ENCODE measurements at places on chromosomes 16 and 17.

DNA sequence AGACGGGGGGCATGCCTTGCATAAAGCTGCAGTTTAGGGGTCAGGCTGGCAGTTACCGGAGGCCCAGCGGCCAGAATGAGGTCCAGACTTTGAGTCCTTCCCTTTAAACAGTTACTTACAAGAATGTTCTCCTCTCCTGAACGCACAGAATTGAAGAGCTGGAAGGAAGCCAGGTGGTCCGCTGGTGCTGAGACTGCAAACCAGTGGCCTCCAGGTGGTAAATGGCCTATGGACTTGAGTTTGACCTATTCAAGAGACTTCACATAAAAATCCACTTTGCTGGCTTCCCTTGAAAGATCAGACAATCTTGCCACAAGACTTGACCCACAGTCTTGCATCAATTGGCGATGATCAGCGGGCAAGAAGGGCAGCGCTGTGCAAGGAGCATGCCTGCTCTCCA, 14.7 kb upstream of the SEZ6 start:
- no peak for DNase-seq

- DNase-seq, result no peak
Observed at GRCh38 chr17:75707079-75707571, 14.1 kb upstream of the ITGB4 start.

DNA sequence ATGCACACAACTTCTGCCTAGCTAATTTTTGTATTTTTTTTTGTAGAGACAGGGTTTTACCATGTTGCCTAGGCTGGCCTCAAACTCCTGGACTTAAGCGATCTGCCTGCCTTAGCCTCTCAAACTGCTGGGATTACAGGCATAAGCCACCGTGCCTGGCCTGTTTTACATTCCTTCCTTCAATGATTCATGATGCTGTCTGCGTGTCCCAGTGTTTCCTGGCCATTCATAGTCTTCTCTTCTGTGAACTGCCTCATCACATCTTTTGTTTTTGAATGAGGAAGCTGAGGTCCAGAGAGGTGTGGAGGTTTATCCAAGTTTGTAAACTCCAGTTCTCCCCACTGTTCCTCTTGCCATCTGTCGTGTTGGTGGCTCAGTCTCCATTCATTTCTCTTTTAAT, 64.5 kb upstream of the MED9 start:
- no peak for DNase-seq

DNA sequence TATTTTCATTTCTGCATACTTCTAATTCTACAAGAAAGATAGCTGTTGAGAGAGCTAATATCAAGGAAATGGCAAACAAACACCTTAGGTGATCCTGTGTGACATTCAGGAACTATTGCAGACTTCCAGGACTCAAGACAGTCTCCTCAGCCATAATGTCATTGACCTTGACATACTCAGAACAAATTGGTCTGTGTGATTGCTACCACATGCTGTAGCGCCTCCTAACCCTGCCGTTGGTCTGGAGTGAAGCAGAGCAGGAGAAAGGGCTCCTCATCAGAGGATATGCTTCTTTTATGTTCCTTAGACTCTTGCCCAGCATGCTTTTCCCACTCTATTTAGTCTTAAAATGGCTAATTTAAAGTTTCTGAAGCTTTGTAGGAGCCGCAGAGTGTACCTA, 194.2 kb upstream of the TBX2 start:
- no peak for DNase-seq

DNA sequence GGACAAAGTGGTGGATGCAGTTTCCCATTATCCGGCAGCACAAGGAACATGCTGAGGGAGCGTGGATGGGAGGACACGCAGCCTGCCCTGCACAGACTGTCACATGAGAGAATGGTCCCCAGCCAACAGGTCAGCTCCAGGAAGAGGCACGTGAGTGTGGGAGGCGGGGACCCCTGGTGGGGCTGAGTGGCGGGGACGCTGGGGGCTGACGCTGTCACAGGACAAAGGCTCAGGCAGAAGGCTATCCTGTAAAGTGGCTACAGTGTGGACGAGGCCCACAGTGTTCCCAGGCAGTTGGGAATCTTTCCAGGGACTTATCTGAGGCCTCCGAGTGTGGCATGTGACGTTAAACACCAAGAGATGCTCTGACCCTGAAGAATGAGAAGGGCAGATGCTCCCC, 30.4 kb downstream of the MBTPS1 start:
- DNase-seq, result no peak

- no peak for DNase-seq
Observed at GRCh38 chr16:10754941-10755340, 11.3 kb downstream of the NUBP1 start.

GRCh38 chr16:11251525-11252481, 4.2 kb downstream of the SOCS1 start:
- peak; percentile 88 for DNase-seq

- no peak for DNase-seq
Observed at GRCh38 chr16:83338941-83339340, 468.8 kb upstream of the HSBP1 start.

GRCh38 chr17:47846716-47847340, 4.1 kb downstream of the SP6 start:
- DNase-seq, result no peak

DNA sequence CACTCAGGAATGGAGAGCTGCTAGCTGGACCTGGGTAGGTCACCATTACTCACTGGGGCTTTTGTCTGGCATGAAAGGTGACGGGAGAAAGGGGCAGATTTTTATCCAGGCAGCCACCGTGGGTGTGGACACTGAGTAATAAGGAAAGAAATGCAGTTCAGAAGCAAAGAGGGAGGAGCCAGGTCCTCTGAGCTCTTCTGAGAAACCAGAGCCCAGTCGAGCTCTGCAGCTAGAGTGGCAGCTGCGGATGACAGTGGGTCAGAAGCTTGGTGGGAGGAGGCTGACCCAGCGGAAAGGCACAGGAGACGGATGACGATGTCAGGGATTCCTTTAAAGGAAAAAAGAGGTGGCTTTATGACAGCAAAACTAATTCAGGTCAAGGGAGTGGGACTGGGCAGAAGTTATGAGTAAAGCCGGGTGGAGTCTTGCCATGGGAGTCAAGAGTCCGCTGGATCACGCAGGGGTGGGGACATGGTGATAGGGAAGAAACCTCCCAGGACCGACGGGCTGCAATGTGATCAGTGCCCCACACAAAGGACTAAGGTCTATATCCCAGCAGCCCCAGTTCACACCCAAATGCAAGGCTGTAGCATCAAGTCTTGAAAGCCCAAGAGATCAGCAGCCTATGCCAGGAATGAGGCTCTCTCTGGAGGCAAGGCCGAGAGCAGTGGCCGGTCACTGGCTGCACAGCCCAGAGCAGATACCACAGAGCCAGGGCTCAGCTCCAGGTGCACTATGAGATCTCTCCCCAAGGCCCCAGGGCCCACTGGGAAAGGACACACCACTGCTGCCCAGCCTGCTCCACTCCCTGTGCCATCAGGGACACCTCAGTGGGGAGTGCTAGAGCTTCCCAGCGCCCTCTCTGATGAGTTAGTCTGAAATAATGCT, 6.3 kb upstream of the MNT start:
- DNase-seq, result no peak

GRCh38 chr16:79664407-79664806, 63.9 kb upstream of the MAF start:
- DNase-seq, result no peak

GRCh38 chr16:24670623-24671454, 58.6 kb upstream of the TNRC6A start:
- peak; percentile 17 for DNase-seq

DNA sequence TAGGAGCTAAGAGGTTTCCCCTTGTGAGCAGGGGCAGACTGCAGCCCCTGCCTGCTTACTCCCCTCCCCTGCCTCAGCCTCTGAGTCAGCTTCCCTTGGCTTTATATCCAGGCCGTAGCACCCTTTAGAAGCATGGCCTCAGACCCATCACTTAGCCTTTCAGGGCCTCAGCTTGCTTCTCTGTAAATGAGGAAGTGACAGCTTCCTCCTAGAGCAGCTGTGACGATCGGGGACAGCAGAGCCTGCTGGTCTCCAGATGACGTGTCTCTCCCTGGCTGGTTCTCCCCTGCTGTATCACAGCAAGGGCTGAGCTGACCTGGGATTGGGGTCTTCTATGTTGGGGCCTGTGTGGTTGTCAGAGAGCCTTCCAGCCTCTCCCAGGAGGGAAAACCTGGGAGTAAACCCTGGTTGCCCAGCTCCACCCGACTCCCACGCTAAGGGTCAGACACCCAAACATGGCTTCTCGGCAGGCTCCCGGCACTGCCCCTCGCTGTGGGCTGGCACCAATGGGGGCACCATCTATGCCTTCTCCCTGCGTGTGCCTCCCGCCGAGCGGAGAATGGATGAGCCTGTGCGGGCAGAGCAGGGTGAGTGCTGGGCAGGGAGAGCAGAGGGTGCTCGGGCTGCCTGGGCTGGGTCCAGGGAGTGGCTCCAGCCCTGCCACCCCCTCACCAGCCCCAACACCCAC, 16.3 kb upstream of the MYO15B start:
- DNase-seq, result no peak

- DNase-seq, result no peak
Observed at GRCh38 chr16:90033387-90033786, 14.1 kb upstream of the DBNDD1 start.

DNA sequence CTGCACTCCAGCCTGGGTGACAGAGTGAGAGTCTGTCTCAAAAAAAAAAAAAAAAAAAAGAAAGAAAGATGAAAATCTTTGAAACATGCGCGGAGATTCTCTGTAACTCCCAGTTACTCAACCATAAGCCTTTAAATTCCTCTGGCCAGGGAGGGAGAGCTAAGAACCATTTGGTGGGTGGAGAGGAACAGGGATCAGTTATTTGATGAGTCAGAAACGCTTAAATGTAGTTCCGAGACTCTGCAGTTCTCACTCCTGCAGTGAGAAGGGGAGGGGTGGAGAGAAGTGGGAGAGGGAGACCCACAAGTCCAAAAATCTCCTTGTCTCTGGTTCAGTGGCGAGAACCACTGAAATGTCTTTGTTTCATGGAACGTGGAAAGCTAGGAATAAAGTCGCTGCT, 266.7 kb downstream of the SOX9 start:
- DNase-seq, result no peak

DNA sequence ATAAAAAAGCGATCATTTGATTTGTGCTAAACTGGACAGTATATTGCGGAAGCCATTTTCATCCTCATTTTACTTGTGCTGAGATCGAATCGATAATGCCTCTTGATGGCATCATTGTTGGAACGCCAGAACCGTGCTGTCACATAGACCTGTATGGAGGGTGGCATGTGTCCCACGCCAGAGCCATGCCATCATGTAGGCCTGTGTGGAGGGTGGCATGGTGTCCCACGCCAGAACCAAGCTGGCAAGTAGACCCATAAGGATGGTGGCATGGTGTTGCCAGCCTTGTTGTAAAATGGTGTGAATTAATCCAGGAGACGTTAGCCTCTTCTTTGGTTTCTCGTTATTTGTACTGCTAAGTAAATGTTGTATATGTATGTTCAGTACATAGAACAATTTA, 222.7 kb upstream of the CHMP6 start:
- no peak for DNase-seq

DNA sequence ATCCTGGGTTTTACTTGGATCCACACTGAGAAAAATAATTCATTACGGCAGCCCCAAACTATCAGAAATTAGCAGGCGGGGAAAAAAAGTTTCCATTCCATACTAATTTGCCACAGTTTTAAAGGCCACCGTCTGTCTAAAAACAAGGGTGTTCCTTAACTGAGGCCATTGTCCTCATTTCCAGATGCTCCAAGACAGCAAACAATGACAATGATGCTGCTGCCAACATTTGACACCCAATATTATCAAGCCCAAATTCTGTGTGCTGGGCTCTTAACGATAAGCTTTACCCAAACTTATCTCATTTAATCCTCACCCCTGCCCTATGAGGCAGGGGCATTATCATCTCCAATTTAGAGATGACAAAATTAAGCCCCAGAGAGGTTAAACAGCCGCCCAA, 26.3 kb downstream of the CUEDC1 start:
- DNase-seq, result no peak

GRCh38 chr16:11848842-11849241, 2.5 kb downstream of the RSL1D1 start:
- DNase-seq, result no peak

GRCh38 chr17:43734376-43734775, 24.2 kb downstream of the SOST start:
- no peak for DNase-seq

DNA sequence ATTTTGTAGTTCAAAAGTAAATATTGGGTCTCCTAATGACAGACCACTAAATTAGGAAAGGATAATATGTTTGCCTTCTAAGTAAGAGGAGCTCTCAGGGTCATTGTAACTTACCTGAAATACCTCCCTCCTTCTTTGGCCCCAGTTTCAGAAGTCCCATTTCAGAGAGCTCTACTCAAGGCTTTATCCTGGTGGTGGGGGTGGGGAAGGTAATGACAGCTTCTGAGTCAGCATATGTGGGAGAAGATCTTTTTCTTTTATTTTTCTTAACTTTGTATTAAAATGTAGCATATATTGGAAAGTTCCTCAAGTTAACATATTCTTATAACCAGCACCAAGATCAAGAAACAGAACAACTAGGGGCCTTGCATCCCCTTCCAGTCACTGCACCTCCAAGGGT, 16.9 kb upstream of the GINS3 start:
- no peak for DNase-seq

- no peak for DNase-seq
Observed at GRCh38 chr16:49663081-49664065, 192.5 kb downstream of the ZNF423 start.

- no peak for DNase-seq
Observed at GRCh38 chr17:59292174-59292523, 39.3 kb upstream of the YPEL2 start.

DNA sequence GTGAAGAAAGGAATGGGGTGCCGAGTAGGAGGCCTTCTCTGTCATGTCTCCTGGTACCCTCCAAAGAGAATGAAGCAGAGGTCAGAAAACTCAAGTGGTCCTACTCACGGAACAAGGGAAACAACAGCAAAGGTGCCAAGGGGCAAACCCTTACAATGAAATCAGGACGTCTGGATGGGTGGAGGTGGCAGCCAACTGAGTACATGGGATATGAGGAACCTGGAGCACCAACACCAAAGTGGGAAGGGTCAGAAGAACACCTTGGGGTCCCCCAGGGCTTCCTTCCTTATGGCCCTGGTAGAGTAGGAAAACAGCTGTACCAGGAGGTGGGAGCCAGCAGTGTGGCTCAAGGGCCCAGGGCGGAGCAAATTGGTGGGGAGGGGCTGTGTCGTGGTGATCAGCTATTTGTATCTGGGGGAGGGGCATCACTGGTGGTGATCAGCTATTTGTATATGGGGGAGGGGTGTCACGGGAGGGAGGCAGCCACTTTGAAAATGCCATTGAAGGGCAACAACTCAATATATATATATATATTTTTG, 643 bp downstream of the HIGD1B start:
- DNase-seq, result no peak

- no peak for DNase-seq
Observed at GRCh38 chr17:14859542-14859941, 405.6 kb downstream of the PMP22 start.

GRCh38 chr17:2580151-2580550, 13.3 kb upstream of the PAFAH1B1 start:
- DNase-seq, result no peak

GRCh38 chr17:50298018-50298417, 23.8 kb downstream of the TMEM92 start:
- DNase-seq, result no peak
